Cerebellar nuclear complex (tissue), 1 donor: ENCODE measurements at places on chromosomes 6 and 20.

DNA sequence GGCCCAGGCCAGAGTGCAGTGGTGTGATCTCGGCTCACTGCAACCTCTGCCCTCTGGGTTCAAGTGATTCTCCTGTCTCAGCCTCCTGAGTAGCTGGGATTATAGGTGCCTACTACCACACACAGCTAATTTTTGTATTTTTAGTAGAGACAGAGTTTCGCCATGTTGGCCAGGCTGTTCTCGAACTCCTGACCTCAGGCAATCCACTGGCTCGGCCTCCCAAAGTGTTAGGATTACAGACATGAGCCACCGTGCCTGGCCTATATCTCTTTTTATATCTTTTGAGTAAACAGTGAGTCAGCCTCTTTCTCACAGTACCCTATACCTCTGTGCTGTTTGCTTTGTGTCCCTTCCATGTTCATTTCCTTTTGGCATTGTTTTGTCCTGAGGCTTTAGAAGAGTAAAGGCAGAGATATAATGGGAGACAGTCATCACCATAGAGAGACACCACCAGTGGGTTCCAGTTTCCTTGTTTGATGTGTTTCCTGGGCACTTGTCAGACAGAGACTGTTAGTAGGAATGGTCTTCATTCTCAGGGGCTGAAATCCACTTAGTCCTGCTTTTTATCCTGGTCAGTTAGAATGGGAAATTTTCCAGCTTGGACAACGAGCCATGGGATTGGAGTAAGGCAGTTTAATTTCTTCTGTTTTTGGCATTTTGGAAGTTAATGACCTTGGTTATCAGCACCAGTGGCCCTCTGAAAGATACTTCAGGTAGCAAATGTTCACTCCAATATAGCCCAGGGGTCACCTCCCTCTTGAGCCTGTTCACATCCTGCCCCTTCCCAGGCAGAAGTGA lies 32.2 kb upstream of the ASXL1 start:
- DNase-seq = no peak

- no peak for DNase-seq
These were observed 42.3 kb upstream of the TMEM181 start for GRCh38 chr6:158517581-158517980.

DNA sequence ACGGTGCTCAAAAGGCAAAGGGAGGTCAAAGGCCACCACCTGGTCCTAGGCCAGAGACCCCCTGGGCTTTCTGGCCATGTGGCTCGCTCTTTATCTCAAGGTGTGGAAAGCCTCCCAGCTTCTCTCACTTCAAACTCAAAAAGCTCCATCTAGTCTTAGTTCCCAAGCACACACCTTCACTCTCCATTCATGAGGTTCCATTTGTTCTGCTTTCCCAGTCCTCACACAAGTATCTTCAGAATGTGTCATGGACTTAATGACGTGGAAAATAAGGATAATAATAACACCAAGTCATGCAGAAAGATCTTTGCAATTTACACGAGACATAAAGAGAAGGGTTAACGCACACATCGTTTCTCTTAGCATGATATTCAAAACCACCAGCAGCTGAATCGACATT lies 219.3 kb downstream of the GMDS start:
- DNase-seq = no peak

DNA sequence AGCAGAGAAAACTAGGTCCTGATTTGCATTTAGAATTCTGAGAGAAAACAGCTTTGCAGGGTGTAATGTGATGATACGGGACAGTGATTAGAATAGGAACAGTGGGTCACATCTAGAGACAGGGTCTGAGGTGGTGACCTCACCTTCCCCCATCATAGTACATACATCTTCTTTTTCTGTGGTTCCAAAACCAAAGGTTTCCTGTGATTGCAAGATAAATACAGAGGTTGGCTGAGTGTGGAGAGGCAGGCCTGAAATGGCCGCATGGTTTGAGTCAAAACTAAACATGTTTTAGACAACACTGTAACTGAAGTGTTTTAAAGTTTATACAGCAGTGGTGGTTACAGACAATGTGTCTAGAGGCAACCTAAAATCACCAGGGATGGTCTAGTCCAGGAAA lies 10.4 kb upstream of the NT5DC1 start:
- DNase-seq = no peak
